ENCODE measurements at places on chromosomes 2 and 18.

DNA sequence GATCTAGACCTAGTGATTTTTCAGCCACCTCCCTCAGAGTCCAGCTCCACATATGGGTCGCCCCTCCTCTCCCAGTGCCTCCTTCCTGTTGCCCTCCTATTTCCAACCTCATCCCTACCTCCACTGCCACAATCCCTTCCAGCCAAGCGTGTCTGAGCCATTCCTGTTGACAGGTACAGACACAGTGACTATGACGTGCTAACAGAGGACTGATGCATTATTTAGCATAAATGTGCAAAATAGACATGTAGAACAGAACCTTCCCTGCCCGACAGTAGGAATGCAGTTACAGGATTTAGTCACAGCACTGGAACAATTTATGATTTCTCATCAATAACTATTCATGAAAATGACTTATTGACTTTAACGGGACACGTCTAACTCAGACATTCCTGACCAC lies 84.4 kb upstream of the PPP1CB start:
- DNase-seq: no peak

DNA sequence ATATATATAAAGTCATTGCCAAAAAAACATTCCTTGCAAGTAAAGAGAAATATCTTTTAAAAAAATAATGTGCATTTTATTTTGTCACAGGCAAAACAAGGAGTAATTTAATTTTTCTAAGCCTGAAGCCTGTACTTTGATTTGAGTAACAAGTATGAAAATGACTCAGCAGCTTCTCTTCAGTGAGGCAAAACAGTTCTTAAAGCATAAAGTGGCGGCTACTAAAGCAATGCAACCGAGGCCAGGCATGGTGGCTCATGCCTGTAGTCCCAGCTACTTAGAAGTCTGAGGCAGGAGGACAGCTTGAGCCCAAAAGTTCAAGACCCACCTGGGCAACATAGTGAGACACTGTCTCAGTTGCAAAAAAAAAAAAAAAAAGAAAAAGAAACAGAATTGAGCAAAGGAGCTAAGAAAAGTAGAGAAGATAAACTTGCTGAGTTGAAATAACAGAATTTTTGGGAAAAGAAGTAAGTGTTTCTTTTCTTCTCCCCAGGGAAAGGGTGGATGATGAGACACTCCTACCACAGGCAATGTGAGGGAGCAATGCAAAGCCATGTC lies 29.6 kb downstream of the DOK1 start:
- DNase-seq: no peak

DNA sequence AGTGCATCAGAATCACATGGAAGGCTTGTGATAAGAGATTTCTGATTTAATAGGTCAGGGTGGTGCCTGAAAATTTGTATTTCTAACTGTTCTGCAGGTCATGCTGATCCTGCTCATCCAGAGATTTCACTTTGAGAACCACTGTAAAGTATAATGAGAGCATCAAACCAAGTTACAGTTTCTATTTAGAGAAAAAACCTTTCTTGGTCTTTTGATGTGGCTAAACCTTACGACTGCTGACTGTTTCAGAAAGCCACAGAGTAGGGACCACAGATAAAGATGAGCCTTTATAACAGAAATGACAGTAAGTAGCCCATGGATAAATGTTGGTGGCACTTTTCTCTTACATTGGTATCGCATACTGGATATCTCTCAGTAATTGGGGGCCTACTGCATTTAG lies 109.4 kb upstream of the FANCL start:
- DNase-seq: no peak

- no peak for DNase-seq
Observed at GRCh38 chr2:195494451-195494850, 162.6 kb upstream of the SLC39A10 start.

GRCh38 chr2:64998658-64999061 lies 9.5 kb downstream of the SLC1A4 start:
- DNase-seq: peak; percentile 31

DNA sequence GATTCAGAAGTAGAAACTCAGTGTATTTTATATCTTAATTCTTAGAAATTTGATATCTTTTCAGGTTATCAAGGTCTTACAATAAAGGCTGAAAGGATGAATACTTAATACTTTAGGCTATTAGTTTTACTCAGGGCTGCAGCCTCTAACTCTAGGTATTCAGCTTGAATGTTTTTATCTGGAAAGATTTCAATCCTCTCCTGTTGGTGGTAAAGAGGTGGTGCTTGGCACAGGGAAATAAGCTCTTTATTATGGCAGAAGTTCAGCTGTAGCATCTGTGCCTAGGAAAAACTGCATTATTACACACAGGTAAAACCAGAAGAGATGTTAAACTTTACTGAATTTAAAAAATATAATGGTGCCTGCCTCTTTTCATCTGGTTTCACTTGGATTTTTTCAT lies 11.1 kb downstream of the ACVR2A start:
- no peak for DNase-seq

- DNase-seq: no peak
Observed at GRCh38 chr18:8045160-8045883, 478.2 kb downstream of the PTPRM start.

DNA sequence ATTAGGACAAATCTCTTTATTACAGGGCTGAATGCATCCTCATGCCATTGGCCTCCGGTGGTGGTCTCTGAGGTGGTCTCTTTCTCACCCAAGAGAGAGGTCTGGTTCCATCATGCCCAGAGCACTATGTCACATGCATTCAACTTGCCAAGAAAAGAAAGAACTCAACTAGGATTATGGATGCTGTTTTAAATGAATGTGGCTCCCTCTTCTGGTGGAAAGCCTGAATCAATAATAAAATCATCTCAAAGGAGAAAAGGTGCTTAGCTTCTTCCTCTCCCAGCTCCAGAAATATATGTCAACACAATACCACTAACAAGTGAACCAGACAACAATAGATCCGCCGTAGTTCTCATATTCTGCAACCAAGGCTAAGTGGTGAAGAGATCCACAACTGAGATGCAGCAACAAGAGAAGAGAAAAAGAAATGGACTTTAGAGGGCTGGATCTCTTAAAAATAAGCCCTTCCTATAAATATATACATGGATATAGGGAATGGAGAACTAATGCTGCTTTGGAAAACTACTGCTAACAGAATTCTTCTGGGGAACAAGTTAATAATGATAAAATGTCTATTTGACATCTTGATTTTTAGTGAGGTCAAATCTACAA lies 396.8 kb downstream of the NCKAP5 start:
- DNase-seq: no peak

Data from nucleus accumbens (tissue), 56 donors.